ENCODE measurements at places on chromosomes 16 and 17. TPM values are rescaled to one million over a fixed set of nuclear protein-coding genes. Genes with fewer than 3 reads are reported as not detected.

Gene MAPT
- total RNA-seq: 6.1 TPM

Gene ENDOV
- total RNA-seq: 11.8 TPM

DNA sequence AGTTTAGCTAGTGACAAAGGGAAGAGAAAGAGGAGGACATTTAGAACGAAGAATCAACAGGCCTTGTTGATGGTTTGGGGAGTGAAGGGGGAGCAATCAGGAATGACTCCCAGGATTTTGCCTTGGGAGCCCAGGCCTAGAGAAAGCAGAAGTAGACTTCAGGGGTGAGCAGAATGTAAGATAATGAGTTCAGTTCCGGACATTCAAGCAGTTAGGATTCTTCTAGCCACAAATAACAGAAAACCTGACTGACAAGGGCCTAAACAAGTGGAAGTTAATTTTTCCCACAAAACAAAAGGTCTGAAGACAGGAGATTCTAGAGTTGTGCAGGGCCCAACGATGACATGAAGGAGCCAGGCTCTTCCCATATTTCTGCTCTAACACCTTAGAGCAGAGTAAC lies 45.9 kb downstream of the SKAP1 start:
- no peak for DNase-seq

- DNase-seq: no peak
These were observed 290 bp downstream of the TOB1 start for GRCh38 chr17:50865868-50866260.

All from vagina (tissue), 2 donors.